ENCODE measurements at places on chromosomes 5 and 9.

GRCh38 chr5:113047733-113048652, 71.4 kb downstream of the DCP2 start:
- no peak for DNase-seq

DNA sequence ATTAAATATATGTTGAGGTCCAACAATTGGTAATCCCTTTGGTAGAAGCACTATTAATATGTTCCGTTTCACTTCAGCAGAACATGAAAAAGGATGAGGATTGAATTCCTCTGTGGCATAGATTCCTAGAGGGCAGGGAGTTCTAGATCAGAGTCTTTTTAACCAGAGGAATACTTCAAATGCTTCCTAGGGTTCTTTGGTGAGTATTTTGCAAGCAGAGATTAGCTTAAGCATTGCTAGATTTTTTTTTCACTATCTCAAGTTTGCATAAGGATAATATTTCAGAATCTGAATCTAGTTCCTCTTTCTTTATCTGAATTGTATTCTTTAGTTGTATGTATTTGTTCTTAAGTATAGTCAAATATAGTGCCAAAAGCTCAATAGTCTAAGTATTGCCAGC, 116.6 kb upstream of the ADAMTSL1 start:
- DNase-seq: no peak

DNA sequence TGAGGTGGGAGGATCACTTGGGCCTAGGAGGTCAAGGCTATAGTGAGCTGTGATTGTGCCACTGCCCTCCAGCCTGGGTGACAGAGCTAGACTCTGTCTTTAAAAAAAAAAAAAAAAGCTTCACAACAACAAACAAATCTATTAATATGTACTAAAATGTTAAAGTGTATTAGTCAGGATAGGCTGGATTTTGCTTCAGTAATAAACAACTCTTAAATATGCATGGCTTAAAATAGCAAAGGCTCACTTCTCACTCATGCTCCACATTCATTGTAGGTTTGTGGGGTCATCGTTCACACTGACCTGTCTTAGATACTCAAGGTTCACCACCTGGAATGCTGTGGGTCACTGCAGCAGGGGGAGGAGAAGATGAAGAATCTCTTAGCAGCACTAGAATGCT, 33.8 kb upstream of the COL15A1 start:
- no peak for DNase-seq

DNA sequence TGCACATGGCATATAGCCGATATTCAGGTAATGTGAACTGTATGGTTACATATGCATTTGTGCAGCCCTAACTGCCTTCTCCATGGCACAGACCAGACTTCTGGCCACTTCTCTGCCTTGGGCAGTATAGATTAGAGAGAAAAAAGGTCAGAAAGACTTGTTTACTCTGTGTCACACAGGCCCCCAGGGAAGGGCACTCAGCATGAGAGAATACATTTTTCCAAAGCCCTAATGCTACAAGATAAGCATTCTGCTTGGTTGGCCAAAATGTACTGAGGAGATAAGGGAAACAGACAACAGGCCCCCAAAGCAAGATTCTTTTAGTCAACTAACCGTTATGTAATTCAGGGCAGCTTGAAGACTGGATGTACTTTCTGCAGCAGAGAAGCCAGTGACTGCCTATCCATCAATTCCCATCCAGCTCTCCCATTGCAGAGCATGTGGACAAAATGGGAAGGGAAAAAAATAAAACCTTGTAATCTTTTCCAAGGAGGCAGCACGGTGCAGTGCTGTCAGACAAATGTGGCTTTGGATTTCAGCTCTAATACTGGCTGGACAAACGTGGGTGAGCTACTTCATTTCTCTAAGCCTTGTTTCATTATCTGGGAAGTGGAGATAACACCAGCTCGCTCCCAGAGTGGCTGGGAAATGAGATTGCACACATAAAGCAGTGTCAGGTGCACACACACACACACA, 205.9 kb downstream of the NSG2 start:
- DNase-seq: no peak

GRCh38 chr9:114037961-114038723, 40.0 kb downstream of the AMBP start:
- DNase-seq: no peak

GRCh38 chr5:24998641-24999040, 353.9 kb upstream of the CDH10 start:
- DNase-seq: no peak

DNA sequence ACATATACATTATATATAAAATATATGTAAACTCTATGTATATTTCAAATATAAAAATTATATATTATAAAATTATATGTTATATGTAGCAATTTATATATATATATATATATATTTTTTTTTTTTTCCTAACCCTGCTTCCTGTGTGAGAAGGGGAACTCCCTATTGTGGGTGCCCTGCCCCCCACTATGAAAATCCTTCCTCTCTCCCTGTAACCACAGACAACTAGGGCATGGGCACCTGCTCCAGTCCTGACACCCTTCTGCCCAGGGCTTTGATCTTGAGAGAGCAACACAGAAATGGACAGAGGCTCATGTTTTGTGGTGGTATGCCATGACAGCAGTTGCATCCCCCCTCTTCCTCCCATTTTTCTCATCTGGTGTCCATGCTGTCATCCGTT, 148.7 kb upstream of the IL12B start:
- DNase-seq: no peak

- DNase-seq: no peak
Measured at GRCh38 chr9:11931109-11931508, 762.1 kb upstream of the TYRP1 start.

DNA sequence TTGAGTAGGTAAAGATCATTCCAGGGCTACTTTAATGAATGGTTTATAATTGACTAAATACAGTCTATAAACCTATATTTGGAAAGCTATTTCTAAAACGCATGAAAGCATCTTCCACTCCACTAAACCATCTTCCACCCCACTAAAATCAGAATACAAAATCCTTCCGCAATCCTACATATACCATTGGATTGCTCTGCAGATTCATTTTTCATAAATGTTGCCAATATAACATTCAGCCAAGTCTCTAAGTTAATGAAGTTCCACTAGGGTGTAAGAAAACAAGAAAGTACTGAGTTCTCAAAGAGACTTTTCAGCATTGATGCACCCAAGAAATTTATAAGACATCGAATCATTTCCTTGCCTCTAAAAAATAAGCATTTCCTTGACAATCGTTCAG, 4.7 kb downstream of the SLC24A2 start:
- DNase-seq: no peak

DNA sequence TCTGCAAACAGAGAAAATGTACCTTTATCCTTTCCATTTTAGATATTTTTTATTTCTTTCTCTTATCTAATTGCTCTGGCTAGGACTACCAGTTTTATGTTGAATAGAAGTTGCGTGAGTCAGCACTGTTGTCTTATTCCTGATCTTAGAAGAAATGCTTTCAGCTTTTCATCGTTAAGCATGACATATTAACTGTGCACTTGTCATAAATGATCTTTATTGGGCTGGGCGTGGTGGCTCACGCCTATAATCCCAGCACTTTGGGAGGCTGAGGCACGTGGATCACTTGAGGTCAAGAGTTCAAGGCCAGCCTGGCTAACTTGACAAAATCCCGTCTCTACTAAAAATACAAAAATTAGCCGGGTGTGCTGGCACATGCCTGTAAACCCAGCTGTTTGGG, 8.2 kb upstream of the ECM2 start:
- DNase-seq: no peak

DNA sequence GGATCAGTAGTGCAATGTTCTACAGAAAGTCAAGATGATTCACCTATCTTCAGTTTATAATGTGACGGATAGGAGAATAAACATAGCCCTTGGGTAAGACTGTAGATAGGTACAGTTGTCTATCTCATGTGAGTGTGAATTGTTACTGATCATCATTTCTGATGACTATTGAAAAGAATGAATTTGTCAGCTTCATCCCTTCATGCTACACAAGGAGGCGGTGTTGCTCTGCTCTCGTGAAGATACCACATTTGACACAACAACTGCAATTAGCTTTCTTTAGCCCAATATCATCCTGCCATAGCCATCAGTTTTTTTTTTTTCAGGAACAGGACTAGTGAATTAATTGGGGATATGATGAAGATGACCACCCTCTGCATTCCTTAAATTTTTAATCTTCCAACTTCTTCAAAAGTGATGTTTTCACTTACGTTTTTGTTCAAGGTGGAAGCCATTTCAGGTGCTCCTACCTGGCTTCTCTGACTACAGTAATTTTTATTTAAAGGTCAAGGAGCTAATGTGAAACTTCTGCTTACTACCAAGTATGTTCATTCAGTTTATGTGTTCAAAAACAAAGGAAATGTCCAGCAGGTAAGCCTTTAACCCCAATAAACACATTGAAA, 152.9 kb upstream of the MOCS2 start:
- no peak for DNase-seq

DNA sequence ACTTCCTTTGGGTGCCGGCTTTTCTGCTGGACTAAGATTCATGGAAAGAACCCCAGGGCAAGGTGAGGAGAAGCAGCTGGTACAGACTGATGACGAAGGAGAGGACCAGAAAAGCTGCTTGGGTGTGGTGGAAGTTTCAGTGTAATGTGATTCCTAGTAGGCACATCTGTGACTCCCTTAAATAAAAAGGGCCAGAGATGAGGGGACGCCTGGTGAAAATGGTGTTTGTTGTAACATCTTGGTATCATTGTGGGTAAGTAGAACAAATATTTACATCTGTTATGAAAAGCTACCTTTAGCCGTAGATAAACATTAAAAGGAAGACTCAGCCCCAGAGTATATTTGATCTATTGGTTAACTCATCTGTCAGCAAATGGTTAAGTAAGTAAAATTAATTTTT, 33.8 kb downstream of the OTULINL start:
- DNase-seq: no peak

DNA sequence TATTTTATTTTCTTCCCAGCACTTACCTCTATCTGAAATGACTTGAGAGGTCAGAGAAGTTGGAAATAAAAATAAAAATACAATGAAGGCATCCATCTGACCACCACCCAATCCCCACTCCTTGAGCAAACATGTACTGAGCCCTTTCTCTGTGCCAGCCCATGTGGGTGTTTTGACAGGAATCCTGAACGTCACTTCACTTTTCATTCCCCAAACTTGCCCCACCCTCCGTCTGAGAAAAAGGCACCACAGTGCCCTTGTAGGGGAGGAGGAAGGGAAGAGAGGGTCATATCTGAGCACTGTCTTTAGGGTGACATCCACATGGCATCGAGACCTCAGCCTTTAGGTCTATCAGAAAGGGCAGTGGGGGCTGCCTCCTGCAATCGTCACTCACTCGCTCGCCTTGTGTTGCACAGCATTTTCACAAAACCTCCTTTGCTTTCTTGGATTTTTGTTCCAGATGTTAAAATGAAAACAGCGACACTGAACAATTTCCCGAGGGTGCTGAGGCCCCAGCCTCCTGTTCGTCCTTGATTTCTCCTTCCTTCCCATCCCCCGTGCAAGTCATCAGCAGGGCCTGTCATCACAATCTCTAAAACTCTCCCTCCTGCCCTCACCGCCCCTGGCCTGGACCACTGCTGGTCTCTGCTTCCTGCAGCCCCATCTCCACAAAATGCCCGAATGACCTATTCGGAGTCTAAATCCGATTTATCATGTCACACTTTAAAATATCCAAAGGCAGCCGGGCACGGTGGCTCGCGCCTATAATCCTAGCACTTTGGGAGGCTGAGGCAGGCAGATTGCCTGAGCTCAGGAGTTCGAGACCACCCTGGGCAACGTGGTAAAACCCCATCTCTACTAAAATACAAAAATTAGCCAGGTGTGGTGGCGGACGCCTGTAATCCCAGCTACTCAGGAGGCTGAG, 13.0 kb downstream of the HIGD2A start:
- DNase-seq: no peak

DNA sequence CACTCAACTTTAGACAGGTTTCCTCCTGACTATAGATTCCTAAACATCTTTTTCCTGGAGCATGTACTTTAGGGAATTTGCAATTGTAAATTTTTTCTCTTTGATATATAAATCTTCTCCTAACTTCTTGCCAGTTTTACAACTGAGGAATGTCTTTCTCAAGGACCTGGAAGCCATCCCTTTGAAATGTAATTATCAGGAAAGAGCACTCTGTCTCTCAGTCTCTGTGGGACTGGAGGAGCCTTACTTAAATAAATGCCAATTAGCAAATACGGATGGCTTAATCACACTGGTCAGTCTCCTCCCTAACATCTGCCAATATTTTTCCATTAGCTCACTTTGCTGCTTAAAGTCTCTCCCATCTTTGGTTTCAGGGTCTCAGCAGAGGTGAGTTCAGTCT, 344.3 kb upstream of the ARRDC3 start:
- DNase-seq: no peak

DNA sequence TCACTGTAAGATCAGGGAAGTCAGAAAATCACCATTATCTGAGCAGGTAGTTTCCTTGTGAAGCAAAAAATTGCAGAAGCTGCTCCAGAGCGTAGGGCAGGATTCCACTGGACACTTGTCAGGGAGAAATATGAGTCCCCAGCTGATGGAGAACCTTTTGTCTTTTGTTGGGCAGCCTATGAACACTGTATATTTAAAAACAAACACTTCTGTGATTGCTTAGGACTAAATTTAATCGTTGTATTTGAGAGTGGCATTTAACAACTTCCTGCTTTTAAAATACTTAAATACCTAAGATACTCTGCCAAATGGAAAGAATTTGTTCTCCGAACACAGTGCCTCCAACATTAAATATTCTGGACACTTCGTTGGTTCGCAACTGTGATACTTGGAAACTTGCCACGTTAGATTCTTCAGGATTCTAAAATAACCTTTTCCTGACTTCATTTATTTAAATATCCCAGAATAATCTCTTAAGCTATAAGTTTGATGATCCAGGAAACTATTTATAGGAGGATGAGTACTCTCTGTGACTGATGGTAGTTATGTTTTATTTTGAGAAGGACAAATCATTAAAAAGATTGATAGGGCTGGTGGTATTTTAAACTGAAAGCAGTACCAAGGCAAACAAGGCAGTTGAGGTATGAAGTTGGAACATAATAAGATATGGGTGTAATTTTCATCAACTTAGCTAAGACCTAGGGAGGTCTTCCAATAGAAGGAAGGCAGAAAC, 2.7 kb upstream of the HSPA4 start:
- no peak for DNase-seq
